IMR-90 (cell line): ENCODE measurements at places on chromosomes 12 and 14. TPM values are rescaled to one million over a fixed set of nuclear protein-coding genes. Genes with fewer than 3 reads are reported as not detected.
A peak's percentile ranks its signal among the peaks of the same experiment; 100 is the strongest.

SLC7A8 gene
- not detected in 2 replicates for total RNA-seq

KRT79 gene
- under 0.01 TPM in 1 of 2 replicates, not detected in the other for total RNA-seq

DNA sequence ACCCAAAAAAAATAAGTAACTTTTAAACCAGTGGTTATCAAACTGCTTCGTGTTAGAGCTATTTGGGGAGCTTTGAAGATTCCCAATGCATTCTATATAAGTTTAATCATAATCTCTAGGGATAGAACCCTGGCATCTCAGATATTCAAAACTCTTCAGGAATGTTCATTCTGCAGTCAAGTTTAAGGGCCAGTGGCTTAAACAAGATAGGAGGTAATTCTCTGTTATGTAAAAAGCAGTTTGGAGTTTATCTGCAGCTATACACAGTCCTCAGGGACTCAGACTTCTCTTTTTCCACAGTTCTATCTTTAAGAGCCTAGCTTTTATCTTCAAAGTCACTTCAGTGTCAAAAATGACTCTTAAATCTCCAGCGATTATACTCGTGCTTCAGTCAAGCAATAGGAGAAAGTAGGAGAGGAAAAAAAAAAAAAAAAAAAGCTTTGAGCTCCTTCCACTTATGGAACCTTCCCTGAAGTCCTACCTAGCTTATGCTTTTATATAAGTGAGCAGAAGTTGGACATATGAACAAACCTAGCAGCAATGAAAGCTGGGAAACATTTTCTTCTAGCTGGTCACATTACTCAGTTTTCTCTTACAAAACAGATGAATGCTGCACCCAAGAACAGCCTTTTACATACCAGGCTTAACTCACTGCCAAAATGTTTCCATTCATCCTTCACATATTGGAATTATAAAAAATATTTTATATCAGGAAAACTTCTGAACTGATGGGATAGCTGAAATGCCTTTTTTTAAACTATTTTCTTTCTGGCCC, 302.8 kb downstream of the FSCB start:
- no peak for DNase-seq
- H3K27ac ChIP-seq: no peak overlapping the region
- no peaks in the 10 kb centered on the region for H3K36me3 ChIP-seq
- H3K4me1 ChIP-seq: no peaks in the 10 kb centered on the region
- H3K4me3 ChIP-seq: no peak overlapping the region

DNA sequence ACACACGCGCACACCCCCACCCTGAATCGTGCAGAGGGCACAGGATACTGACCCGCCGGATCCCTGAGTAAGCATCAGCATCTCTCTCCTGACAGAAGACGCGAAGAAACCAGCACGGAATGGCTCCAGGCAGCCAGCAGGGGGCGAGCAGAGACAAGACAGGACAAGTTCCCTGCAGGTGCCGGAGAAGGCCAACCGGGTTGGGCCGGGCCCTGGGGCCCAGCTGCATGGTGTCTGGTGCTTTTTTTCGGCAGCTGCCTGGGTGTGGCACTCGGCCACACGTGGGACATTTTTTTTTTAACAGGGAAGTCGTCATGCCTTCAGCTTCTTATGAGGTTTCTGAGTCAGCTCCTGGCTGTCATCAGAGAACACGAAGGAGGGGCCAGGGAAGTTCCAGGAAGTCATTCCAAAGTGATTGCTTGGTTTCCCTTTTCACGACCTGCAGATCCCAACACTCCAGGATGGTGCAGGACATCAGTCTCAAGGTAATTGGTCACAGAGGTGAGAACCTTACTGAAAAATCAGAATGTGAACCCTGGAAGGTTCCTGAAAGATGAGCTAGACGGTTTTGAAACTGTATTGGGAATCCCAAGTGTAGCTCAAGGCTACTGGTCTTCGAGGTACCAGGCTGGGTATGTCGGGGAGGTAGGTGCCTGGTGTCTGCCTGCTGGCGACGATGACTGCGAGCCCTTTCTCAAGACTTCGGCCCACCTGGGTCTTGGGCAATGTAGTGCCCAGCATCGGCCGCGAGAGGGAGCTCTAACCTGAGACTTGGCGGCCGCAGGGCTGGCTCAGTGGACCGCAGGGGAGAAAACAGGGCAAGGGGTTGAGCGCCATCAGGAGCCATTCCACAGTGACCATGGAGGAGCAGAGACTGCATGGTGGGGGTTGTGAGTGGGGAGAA, 190.8 kb upstream of the PRMT8 start:
- H3K4me1 ChIP-seq: peaks cover 9% of the 10 kb centered on the region
- H3K4me3 ChIP-seq: no peak overlapping the region
- H3K36me3 ChIP-seq: no peaks in the 10 kb centered on the region
- DNase-seq: peak; percentile 96

DLGAP5 gene
- total RNA-seq: 19.0 and 40.3 TPM in 2 replicates

LTB4R gene
- 0.18 and 0.28 TPM in 2 replicates for total RNA-seq

DNA sequence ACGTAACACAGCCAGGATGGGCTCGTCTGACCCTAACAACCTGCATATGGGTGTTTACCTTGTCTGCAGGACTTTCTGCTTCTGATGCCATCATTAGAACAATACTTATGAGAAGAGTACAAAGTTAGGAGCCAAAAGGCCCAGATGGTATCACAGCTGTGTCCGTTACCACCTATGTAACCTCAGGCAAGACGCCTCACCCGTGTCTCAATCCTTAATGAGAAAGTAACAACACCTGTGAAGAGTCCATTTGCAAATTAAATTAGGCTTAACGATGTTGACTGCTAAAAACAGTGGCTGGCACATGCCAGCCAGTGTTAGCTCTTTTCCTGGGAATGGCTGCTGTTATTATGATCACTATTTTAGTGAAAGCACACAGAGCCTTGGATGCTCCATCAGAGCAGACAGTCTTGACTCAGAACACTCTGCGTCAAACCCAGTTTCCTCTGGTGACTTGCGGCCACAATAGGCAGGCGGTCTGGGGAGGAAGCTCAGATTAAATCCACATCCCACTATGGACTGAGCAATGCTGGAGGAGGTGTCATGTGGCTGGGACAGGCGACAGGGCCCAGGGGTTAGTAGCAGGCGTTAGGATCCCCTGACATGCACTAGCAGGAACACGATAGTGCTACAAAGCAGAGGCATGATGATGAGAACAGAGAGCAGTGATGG, 125.3 kb downstream of the SLC15A4 start:
- DNase-seq: no peak
- H3K27me3 ChIP-seq: no peaks in the 10 kb centered on the region
- H3K4me3 ChIP-seq: no peak overlapping the region
- no peak overlapping the region for H3K27ac ChIP-seq
- H3K36me3 ChIP-seq: no peaks in the 10 kb centered on the region

MFAP5 gene
- total RNA-seq: 0.56 and 0.90 TPM in 2 replicates
